ENCODE measurements at places on chromosomes 1 and 21.

DNA sequence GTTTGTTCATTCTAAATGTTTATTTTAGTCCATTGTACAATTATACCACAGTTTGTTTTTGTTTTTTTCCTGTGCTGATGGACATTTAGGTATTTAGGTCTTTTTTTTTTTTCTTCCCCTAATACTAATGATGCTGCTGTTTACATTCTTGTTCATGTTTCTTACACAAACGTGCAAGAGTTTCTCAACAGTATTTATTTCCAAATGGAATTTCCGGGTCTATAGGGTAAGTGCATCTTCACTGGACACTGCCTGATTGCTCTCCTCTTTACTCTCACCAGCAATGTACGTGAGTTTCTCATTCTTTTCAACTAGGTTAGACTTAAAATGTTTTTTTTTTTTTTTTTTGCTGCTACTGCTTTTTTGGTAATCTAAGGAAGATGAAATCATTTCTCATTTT, 122.7 kb downstream of the PPP1R12B start:
- DNase-seq: no peak

GRCh38 chr1:2805801-2806430, 4.4 kb upstream of the TTC34 start:
- DNase-seq: no peak

GRCh38 chr1:17775796-17776195, 20.7 kb downstream of the ACTL8 start:
- no peak for DNase-seq

DNA sequence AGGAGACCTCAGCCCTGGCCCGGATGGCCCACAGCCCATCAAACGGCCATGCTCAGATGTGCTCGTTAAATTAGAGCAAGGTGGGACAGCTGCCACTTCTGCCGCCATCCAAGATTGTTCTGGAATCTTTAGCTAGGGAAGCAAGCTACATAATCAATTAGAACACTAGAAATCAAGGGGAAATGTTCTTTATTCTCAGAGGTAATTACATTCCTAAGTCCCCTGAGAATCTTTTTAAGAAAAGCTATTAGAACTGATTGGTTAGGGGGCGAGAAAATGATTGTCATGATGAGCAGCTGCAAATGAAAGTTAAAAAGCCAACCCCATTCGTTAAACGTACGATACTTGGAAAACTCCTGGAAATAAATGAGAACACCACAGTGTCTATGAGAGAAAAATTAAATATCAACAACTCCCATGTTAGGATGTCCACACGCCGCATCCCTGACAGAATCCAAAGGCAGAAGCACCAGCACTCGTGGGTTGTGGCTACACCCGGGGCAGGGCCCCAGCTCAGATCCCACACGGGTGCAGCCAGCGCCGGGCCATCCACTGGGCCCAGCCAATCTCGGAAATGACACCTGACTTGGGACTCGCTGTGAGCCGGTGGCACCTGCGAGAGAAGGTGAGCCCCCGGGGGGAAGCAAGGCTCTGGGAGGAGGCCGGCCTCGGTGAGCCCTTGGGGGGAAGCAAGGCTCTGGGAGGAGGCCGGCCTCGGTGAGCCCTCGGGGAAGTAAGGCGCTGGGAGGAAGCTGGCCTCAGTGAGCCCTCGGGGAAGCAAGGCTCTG, 37.6 kb downstream of the KRTAP10-1 start:
- DNase-seq: no peak
